ENCODE measurements at places on chromosomes 1 and 21. TPM values are rescaled to one million over a fixed set of nuclear protein-coding genes. Genes with fewer than 3 reads are reported as not detected.

The USP24 gene
- total RNA-seq, result 42.1 TPM

DNA sequence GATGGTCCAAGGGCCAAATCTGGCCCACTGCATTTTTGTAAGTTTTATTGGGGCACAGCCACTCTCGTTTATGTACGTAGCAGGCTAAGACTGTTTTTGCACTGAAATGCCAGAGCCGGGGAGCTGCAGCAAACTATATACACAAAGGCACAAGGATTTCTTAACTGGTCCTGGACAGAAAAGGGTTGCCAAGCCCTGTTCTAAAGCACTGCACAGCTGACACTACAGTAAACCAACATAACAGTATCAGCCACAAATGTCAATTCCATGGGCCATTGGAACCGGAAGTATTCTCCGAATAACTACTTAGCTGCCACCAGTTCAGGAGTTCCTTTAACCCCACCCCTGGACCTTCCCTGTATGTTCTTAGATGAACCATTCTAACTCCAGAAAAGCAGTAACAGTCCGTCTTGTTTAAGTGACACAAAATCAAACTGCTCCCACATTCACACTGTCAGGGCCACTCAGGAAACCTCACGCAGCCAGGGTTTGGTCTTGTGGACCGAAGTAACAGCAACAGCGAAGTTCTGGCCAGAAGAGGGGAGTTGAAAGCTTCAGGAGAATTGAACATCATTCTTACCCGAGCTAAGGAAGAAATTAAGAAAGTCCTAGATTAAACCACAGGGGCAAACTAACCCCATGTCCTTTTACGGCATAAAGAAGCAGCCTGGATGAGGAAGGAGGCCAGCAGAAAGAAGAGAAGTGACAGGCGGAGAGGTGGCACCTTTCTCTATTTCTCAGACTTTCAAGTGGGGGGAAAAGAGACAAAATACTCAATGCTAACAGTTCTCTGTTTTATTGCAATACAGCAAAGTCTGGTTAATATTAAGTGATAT lies 49.2 kb downstream of the COQ8A start:
- DNase-seq, result no peak

The TMEM52 gene
- total RNA-seq, result 2.5 TPM

GRCh38 chr1:200112290-200112689 lies 84.8 kb downstream of the NR5A2 start:
- DNase-seq, result no peak

DNA sequence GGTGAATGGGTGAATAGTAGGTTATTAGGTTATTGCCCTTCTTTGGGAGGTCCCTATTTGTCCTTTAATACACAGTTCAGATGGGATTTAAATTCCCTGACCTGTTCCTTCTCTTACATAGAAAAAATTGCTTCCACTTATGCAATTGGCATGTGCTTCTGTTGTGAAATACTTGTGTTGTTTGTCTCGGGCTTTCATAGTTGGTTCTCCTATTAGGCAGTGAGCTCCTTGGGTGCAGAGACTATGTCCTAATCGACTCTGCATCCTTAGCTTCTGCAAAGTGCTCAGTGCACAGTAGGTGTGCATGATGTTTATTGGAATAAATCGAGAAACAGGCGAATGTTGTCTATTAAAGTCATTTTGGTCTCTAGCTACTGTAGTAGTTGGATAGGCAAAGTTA lies 1.3 kb upstream of the PDE4B start:
- no peak for DNase-seq

GRCh38 chr1:92957030-92957734 lies 4.1 kb downstream of the DIPK1A start:
- DNase-seq, result no peak

- no peak for DNase-seq
These were observed 24.2 kb upstream of the CACNA1E start for GRCh38 chr1:181459067-181459466.

DNA sequence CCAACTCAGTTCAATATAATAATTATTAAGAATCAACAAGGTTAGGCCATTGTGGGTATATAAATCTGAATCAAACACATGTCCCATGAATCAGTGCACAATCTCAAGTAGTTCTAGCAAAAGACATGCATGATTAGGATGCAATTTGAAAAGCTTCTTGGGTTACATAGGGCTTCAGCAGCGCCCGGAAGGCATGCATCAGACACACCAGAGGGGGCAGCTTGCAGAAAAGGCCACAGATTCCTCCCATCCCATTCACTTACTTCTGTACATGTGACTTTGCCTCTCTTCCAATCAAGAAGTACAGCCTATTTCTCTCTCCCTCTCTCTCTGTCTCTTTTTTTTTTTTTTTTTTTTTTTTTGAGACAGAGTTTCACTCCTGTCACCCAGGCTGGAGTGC lies 91.8 kb downstream of the KCNN3 start:
- DNase-seq, result no peak

All from activated T-cell treated with anti-CD3 and anti-CD28 coated beads, Interleukin-2, amount 50 U/mL, for 4 hours (primary cell).